ENCODE measurements at places on chromosomes 4 and X. TPM values are rescaled to one million over a fixed set of nuclear protein-coding genes. Genes with fewer than 3 reads are reported as not detected.

DNA sequence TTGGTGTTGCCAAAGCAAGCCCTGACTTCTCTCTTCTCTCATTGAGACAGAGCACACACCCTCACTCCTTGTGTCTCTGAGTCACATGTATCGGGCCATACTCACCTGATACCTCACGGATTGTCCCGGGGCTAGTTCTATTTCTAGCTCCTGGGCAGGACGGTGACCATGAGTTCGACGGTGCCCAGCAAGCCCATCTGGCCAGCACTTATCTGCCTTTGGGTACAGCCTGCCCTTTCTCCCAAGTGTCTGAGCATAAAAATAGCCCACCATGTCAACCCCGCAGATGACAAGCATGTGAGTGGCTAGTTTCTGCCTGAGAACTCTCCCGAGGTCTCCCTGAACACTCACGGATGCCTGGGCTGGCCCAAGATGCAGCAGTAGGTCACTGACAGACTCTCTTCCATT lies 158.5 kb downstream of the DHRSX start:
- H3K4me1 ChIP-seq, result no peaks in the 10 kb centered on the region
- DNase-seq, result no peak
- H3K27ac ChIP-seq, result no peak overlapping the region
- H3K27me3 ChIP-seq, result no peaks in the 10 kb centered on the region
- no peak overlapping the region for H3K4me3 ChIP-seq

DNA sequence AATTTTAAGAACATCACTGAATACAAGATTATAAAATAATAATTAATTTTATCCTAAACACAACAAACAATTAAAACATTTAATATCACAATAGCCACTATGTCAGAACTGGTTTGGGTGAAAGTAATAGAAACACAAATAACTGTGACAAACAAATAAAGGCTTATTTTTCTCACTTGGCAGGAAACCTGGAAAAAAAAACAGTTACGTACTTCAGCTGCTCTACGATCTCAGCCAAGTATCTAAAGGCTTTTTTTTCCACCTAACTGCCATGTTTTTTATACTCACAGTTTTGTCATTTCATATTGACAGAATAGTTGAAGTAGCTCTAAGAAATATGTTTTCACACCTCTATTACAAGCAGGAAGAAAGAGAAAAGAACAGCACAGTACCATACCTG lies 284.8 kb upstream of the INTU start:
- H3K4me3 ChIP-seq, result no peak overlapping the region
- H3K27me3 ChIP-seq, result no peaks in the 10 kb centered on the region
- no peak overlapping the region for H3K27ac ChIP-seq
- DNase-seq, result peak; percentile 37
- no peaks in the 10 kb centered on the region for H3K4me1 ChIP-seq
- H3K36me3 ChIP-seq, result no peaks in the 10 kb centered on the region

GRCh38 chr4:124632439-124632838 lies 80.1 kb downstream of the ANKRD50 start:
- no peaks in the 10 kb centered on the region for H3K36me3 ChIP-seq
- H3K4me1 ChIP-seq, result no peaks in the 10 kb centered on the region
- H3K27ac ChIP-seq, result no peak overlapping the region
- DNase-seq, result no peak
- H3K27me3 ChIP-seq, result no peaks in the 10 kb centered on the region

DNA sequence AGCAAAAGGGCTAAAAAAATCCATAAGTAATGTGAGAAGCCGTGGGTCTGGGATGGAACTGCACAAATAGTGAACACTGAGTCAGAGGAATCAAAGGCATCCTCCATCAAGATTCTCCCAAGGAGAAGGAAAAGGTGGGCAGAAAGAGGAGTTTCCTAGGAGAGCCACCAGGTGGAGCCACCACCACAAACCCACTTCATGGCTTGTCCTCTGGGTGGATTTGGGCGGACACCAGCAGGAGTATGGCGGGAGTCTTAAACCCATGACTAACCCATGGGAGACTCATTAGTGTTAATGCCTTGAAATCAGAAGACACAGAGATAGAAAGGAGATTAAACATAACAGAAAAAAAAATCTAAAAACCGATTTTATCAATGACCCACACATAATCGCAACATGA lies 147.7 kb downstream of the SH3KBP1 start:
- no peaks in the 10 kb centered on the region for H3K4me1 ChIP-seq
- no peak overlapping the region for H3K27ac ChIP-seq
- peaks cover 3% of the 10 kb centered on the region for H3K27me3 ChIP-seq
- DNase-seq, result peak; percentile 42
- H3K36me3 ChIP-seq, result no peaks in the 10 kb centered on the region

GRCh38 chr4:74394476-74395136 lies 29.7 kb downstream of the EREG start:
- H3K4me1 ChIP-seq, result no peaks in the 10 kb centered on the region
- H3K27me3 ChIP-seq, result no peaks in the 10 kb centered on the region
- H3K4me3 ChIP-seq, result no peak overlapping the region
- H3K36me3 ChIP-seq, result no peaks in the 10 kb centered on the region
- no peak for DNase-seq

- DNase-seq, result no peak
- H3K4me3 ChIP-seq, result no peak overlapping the region
- H3K36me3 ChIP-seq, result no peaks in the 10 kb centered on the region
- H3K4me1 ChIP-seq, result no peaks in the 10 kb centered on the region
Observed at GRCh38 chrX:131746491-131746968, 202.7 kb downstream of the OR13H1 start.

- no peak overlapping the region for H3K4me3 ChIP-seq
- no peaks in the 10 kb centered on the region for H3K4me1 ChIP-seq
- no peaks in the 10 kb centered on the region for H3K27me3 ChIP-seq
Observed at GRCh38 chr4:42078184-42078801, 74.2 kb downstream of the BEND4 start.

- peaks cover 10% of the 10 kb centered on the region for H3K27me3 ChIP-seq
- no peak overlapping the region for H3K4me3 ChIP-seq
- no peak for DNase-seq
- H3K27ac ChIP-seq, result no peak overlapping the region
- no peaks in the 10 kb centered on the region for H3K4me1 ChIP-seq
Observed at GRCh38 chrX:39164212-39164611, 363.0 kb downstream of the MID1IP1 start.

DNA sequence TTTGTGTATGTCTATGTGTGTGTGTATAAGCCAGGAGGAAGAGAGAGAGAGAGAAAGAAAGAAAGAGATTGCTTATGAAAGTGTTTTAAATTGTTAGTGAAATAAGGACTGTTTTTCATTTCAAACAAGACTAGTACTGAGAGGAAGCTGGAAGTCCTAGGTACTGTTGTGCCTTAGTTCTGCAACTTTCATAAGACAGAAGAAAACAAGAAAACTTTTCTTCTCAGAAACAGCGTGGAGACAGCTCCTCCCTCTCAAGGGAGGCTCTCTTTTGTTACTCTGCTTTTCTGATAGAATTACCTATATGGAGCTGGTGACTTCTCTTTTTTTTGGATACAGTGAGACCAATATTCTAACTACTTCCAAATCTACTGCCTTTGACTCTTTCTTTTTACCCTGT lies 62.5 kb downstream of the BANK1 start:
- H3K4me1 ChIP-seq, result no peaks in the 10 kb centered on the region
- no peak overlapping the region for H3K27ac ChIP-seq
- no peak for DNase-seq
- no peak overlapping the region for H3K4me3 ChIP-seq

DNA sequence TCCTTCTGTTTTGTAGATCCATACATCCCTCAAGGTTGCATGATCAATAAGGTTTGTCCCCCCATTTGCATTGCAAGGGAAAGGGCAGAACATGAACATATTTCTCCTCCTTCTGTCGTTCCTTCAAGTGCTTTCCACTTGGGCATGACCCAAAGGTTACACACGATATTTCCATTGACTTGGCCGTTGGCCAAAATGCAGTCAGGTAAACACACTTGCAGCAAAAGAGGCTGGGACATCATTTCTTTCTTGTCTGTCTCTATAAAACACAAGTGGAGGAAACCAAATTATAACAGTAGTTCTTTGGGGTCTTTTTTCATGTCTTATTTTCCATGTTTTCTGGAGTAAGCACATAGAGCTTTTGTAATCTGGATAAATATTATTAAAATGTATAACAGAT lies 156.1 kb downstream of the FRAS1 start:
- H3K4me3 ChIP-seq, result no peak overlapping the region
- no peaks in the 10 kb centered on the region for H3K36me3 ChIP-seq
- H3K27ac ChIP-seq, result no peak overlapping the region
- H3K27me3 ChIP-seq, result no peaks in the 10 kb centered on the region

- H3K4me1 ChIP-seq, result no peaks in the 10 kb centered on the region
- DNase-seq, result peak; percentile 77
- H3K27me3 ChIP-seq, result no peaks in the 10 kb centered on the region
- no peak overlapping the region for H3K27ac ChIP-seq
- H3K4me3 ChIP-seq, result no peak overlapping the region
- no peaks in the 10 kb centered on the region for H3K36me3 ChIP-seq
Observed at GRCh38 chr4:104677116-104677515, 182.4 kb upstream of the CXXC4 start.

DNA sequence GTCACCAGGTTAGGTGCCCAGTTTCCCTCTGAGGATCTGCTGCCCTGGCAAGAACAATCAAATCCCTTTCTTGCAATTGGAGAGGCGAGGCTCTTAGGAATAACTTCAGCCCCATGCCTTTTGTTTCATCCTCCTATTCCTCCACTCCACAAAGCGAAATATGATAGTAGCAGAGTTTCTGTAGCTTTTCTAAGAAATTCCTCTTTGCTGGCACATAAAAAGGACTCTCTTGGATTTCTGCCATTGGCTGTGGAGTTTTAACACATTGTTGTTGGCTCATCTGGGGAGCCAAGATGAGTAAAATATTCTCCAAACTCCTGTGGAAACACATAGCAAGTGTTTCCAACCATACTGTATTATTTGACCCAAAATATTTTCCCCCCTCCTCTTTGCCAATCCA lies 11.0 kb upstream of the ADGRG2 start:
- H3K4me1 ChIP-seq, result no peaks in the 10 kb centered on the region
- H3K4me3 ChIP-seq, result no peak overlapping the region
- DNase-seq, result no peak
- no peaks in the 10 kb centered on the region for H3K27me3 ChIP-seq
- no peak overlapping the region for H3K27ac ChIP-seq

- no peaks in the 10 kb centered on the region for H3K4me1 ChIP-seq
- DNase-seq, result peak; percentile 9
- no peaks in the 10 kb centered on the region for H3K36me3 ChIP-seq
- no peak overlapping the region for H3K4me3 ChIP-seq
Observed at GRCh38 chrX:46703980-46704379, 54.9 kb downstream of the SLC9A7 start.

DNA sequence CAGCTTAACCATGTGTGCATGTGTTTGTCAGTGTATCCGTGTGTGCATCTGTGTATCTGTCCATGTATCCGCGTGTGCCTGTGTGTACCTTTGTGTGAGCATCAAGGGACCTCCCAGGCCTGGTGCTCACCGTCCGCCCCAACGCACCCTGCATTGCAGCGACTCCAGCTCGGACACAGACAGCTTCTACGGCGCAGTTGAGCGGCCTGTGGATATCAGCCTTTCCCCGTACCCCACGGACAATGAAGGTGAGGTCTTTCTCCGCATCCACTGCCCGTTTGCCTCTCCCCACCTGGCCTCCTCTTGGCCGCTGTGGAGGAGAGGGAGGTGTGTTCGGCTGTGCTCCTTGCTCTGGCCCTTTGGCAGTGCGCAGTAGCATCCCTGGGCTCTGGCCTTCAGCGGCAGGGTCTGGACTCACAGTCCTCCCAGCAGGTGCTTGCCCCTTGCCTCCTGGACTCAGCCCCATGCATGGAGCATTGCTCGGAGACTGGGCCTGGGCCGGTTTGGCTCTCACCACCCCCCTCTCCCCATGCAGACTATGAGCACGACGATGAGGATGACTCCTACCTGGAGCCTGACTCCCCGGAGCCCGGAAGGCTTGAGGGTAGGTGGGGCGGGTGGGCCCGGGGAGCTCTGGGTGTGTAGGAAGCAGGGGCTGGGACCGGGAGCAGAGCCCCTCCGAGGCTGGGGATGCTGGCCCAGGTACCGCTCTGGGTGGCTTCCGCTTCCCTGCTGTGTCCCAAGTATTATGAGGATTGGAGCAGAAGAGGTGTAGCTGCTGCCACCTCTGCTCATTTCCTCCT lies 16.4 kb upstream of the ADD1 start:
- H3K27me3 ChIP-seq, result no peaks in the 10 kb centered on the region
- no peak overlapping the region for H3K4me3 ChIP-seq
- DNase-seq, result no peak
- H3K27ac ChIP-seq, result no peak overlapping the region
- H3K36me3 ChIP-seq, result peaks cover 7% of the 10 kb centered on the region

GRCh38 chr4:43325220-43325967 lies 432.9 kb downstream of the GRXCR1 start:
- no peaks in the 10 kb centered on the region for H3K36me3 ChIP-seq
- no peak overlapping the region for H3K4me3 ChIP-seq
- no peak for DNase-seq
- no peaks in the 10 kb centered on the region for H3K4me1 ChIP-seq
- no peaks in the 10 kb centered on the region for H3K27me3 ChIP-seq

GRCh38 chr4:52172166-52172565 lies 121.1 kb downstream of the SPATA18 start:
- H3K27ac ChIP-seq, result no peak overlapping the region
- DNase-seq, result no peak
- no peaks in the 10 kb centered on the region for H3K4me1 ChIP-seq
- no peaks in the 10 kb centered on the region for H3K27me3 ChIP-seq
- H3K36me3 ChIP-seq, result no peaks in the 10 kb centered on the region
- H3K4me3 ChIP-seq, result no peak overlapping the region

DNA sequence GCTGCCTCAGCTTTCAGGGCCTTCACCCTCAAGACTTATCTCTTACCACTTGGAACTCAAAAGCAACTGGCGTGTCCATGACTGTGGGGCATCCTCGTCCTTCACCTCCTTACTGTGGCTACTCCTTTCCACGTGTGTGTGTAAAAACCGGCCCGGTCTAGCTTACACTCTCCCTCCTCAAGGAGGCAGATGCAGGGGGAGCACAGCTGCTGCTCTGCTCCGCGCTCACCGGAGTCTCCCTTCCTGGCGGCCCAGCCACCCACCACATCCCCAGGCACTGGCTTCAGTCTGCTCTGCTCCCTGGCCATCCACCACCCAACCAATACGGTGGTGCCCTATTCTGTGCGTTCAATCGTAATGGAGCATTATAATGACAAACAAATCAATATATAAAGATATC lies 8.3 kb downstream of the RNF212 start:
- H3K4me1 ChIP-seq, result no peaks in the 10 kb centered on the region
- H3K27ac ChIP-seq, result no peak overlapping the region
- no peaks in the 10 kb centered on the region for H3K36me3 ChIP-seq
- no peak for DNase-seq

GRCh38 chrX:136597356-136597755 lies 50.6 kb upstream of the CD40LG start:
- no peaks in the 10 kb centered on the region for H3K36me3 ChIP-seq
- no peak overlapping the region for H3K4me3 ChIP-seq
- no peak overlapping the region for H3K27ac ChIP-seq
- no peaks in the 10 kb centered on the region for H3K4me1 ChIP-seq

Gene NUDT10
- 7.0 TPM for polyA plus RNA-seq

Gene CSAG3
- not detected for polyA plus RNA-seq

Gene RENBP
- polyA plus RNA-seq, result 78.2 TPM

Gene HS3ST1
- polyA plus RNA-seq, result 1.1 TPM

Gene SPIN2A
- not detected for polyA plus RNA-seq

Measured in kidney (tissue), 22 donors.